ENCODE measurements at places on chromosomes 16 and 17.
A peak's percentile ranks its signal among the peaks of the same experiment; 100 is the strongest.

DNA sequence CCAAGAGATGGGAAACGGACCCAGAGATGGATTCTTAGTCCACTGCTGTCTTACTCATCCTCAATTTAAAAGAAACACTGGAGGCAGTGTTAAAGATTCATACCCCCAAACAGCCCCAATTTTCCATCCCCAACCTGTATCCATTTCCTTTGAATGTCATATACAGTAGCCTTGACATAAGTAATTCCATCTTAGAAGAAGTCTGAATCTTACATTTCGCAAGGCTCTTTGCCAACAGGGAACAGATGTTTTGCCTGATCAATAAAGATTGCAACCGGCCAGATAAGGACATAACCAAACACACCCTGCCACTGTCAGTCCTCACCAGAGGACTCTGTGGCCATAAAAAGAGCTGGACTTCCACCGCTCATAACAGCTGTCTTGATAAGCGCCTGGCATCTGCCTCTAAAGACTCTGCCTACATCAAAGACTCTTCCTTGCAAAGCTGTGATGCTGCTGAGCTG lies 59.0 kb upstream of the MED9 start:
- no peak for DNase-seq

- no peak for DNase-seq
Observed at GRCh38 chr17:31397256-31397939, 5.9 kb downstream of the RAB11FIP4 start.

DNA sequence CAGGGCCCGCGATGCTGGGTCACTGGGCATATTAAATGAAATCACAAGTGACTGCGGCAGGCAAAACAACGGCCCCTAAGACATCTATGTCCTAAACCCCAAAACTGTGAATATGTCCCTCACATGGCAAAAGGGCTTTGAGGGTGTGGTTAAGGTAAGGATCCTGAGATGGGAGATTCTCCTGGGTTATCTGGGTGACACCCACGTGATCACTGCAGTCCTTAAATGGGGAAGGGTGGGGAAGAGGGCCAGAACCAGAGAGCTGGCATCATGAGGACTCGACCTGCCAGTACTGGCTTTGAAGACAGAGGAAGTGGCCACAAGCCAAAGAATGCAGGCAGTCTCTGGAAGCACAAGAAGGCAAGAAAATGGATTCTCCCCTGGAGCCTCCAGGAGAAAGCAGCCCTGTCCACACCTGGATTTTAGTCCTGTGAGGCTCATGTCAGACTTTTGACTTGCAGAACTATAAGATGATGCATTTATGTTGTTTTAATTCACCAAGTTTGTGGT lies 12.5 kb downstream of the COTL1 start:
- no peak for DNase-seq

GRCh38 chr16:4273858-4274311 lies 1.1 kb upstream of the TFAP4 start:
- peak; percentile 26 for DNase-seq
